ENCODE measurements at places on chromosomes 4 and X. TPM values are rescaled to one million over a fixed set of nuclear protein-coding genes. Genes with fewer than 3 reads are reported as not detected.

DNA sequence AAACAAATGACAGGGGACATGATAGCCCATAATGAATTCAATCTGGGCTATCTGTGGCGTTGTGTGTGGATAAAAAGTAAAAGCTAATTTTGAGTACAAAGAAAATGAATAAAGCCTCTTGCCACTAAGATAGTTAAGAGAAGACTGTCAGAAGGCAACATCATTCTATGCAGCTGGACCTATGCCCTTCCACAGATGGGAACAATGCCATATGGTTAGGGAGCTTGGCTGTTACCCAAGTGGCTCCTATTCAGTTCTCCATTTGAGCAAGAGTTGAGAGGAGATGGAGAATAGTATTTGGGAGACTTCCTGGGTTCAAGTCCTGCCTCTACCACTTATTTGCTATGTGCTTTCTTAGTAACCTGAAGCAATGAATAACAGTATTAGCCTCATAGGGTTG, 107.7 kb downstream of the ANXA3 start:
- DNase-seq: no peak

GRCh38 chr4:24413311-24413784, 171.0 kb downstream of the DHX15 start:
- DNase-seq: no peak

DNA sequence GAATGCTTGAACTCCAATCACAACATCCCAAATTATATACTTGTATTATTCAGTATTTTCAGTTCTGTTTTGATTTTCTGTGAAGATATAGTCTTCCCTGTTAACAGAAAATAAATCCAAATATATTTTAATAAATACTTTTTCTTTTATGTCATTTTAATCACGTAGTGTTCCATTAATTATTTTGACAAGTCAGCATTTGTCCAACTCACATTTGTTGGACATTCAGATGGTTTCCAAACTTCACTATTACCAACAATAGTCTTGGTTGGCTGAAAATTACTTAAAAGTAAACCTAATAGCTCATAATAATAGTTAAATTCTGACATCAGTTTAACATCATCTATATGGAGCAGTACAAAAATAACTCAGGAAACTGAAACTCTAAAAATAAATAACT, 60.7 kb upstream of the SPANXD start:
- no peak for DNase-seq

DNA sequence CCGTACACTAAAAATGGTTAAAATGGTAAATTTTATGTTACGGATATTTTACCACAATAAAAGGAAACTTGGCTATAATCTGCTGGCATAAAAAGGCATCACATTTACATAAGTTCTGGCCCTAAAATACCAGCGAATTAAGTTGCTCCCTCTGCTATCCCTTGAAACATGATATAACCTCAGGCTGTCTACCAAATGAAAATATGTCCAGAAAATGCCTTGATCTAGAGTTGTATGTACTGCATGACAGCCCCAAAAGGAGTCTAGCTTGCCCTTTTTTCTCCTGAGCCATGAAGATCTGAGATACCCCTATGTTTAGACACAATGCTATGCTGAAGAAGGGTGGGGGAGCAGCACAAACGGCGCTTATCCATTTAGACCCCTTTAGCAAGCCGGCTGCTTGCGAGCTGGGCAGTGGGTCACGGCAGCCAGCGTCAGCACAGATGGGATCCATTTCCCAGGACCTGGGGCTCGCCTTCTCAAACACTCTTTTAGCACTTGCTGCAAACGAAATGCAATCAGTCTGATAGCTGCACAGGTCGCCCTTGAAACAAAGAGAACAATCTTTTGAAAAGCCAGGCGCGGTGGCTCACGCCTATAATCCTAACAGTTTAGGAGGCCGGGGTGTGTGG, 77.0 kb downstream of the AFAP1 start:
- no peak for DNase-seq

DNA sequence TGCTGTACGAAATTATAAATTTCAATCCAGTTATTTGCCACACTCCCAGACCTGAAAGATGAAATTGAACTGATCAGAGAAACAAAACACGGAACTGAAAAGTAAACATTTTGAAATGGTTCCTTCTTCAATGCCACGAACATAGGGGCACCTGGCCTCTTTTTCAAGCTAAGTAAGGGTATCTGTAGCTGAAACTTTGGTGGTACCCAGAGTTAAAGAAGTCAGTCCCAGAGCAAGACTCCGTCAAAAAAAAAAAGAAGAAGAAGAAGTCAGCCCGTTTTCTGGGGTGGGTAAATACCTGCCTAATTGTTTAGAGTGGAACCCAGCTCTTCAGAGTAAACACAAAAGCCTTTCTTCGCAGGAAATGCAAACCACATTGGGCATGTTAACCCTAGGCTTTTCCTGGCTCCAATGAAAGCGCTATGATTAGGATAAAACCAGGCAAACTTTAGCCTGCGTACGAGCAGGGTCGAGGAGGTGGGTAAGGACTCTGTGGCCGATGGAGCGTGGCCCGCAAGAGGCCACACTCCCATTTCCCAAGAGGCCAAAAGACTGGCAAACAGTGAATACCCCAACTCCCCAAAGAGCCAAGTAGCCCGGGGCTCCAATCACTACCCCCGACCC, 1.3 kb downstream of the ANTXR2 start:
- DNase-seq: no peak

DNA sequence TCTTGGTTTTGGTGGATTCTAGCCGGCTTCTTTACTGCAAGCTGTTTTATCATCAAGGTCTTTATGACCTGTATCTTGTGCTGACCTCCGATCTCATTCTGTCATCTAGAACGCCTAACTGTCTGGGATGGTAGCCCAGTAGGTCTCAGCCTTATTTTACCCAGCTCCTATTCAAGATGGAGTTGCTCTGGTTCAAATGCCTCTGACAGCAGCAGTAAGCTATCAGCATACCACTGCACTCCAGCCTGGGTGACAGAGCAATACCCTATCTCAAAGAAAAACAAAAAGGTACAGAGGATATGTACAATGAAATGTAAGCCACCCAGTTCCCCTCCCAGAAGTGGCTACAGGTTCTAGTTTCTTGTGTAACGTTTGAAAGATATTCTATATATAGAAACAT, 36.1 kb downstream of the HERC6 start:
- no peak for DNase-seq

DNA sequence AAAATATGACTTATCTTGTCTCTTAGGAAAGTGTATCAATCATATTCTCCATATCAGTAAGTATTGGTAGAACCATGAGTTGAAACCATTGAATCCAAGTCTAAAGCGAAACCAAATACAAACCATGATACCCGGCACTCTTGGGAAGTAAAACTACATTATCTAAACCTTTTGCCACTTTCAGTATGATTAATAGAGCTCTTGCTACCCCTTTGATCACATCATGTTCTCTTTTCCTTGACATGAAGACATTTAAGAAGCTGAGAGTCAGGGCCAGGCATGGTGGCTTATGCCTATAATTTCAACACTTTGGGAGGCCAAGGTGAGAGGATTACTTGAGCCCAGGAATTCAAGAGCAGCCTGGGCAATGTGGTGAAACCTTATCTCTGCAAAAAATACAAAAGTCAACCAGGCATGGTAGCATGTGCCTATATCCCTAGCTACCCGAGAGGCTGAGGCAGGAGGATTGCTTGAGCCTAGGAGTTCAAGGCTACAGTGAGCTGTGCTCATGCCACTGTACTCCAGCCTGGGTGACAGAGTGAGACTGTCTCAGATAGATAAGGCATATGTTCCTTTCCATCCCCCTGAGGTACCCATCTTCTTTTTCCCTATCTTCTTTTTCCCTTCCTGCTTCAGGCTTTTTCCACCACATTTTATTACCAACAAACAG, 45.4 kb downstream of the CEP135 start:
- no peak for DNase-seq

DNA sequence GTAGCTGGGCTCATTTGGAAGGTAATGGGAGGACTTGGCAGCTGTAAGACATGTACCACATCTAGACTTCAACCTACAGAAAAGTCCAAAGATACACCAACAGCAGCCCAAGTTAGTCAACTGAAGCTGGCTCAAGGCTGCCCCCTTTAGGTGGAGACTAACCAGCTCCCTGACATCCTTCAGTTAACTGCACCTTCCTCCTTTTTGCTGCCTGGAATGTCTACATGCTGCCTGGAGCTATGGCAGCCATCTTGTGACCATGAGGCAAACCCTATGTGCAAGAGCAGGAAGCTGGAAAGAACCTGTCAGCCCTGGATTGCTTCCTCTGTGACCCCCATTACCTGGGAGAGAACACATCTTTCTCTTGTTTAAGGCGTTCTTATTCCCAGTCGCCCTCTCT, 25.8 kb downstream of the ARSD start:
- DNase-seq: no peak

- DNase-seq: peak; percentile 90
Observed at GRCh38 chr4:176443117-176443516, 123.4 kb downstream of the SPCS3 start.

DNA sequence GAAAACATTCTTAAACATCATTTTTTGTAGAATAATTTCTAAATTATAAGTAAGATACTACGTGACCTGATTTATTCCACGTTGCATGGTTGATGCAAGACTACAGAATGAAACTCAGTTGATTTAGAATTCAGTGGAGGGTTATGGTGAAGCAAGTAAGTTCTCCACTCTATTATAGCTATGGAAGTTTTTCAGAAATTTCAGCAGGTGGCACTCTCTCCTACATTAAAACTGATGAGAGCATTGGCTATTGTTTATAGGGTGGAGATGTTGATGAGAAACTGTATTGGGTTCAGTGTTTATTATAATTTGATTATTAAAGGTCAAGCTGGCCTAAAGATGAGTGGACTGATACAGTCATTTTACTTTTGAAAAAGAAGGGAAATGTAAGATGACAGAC, 88.0 kb downstream of the FNIP2 start:
- DNase-seq: peak; percentile 57

DNA sequence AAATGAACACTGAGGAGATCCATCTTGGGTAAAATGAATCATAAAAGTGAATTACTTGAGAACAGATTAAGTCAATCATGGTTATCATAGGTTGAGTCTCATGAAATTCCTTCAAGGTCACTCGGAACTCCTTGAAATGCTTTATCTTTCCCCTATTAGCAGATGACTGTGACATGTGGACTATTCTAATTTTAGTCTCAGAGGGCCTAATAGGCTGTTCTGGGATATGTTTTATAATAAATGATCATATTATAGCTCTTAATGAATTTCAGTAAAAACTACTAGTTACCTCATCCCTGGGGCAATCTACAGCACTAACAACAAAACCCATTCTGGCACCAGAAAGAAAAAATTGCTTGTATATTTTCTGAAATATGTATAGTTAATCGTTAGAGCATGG, 44.7 kb downstream of the SPATA4 start:
- no peak for DNase-seq

- DNase-seq: no peak
Observed at GRCh38 chrX:78199851-78200250, 60.4 kb upstream of the TAF9B start.

GRCh38 chr4:106287353-106287969, 28.5 kb downstream of the TBCK start:
- peak; percentile 85 for DNase-seq

The XG gene
- not detected for total RNA-seq

The FDCSP gene
- total RNA-seq: not detected

The EIF4E gene
- total RNA-seq: 138 TPM

The TSPAN7 gene
- total RNA-seq: not detected

The CYP2U1 gene
- total RNA-seq: 20.1 TPM

The SPATA18 gene
- 4.1 TPM for total RNA-seq

All from HFFc6 (cell line).